Sigmoid colon (tissue), 7 donors: ENCODE measurements at places on chromosomes 4 and X. TPM values are rescaled to one million over a fixed set of nuclear protein-coding genes. Genes with fewer than 3 reads are reported as not detected.

GRCh38 chr4:179292468-179292867 lies 1850.2 kb upstream of the AGA start:
- DNase-seq: no peak

DNA sequence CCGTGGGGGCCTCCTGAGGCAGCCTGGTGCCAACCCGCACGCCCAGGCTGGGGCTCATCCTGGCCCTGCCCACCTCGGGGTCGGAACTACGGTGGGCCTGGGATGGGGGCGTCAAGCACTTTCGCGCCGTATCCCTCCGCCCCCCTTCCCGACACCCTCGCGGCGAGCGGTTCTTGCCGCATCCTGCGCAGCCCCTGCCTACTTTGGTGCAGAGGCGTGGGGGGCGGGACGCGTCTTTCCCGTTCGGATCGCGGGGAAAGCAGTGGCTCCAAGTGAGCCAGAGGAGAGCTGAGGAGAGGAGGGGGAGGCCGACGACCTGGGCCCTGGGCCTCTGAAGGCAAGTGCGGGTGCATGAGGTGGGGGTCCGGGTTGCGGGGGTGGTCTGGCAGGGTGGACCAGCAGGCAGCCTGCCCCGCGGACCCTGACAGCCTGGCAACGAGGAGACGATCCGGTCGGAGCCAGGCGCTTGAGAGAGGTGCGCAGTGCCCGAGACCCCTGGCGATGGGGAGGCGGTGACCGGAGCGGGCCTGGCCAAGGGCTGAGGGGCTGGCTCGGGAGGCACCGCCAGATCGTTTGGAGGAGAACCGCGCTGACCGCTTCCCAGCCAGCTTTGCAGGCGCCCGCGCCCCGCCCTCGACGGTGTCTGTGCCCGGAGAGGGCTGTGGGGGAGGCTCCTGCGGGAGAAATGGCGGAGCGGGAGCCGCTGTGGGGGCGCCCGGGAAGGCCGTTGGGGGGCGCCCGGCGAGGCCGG lies at the start of gene GPRASP2:
TSS of gene GPRASP2 (plus strand) at position 233 of the 751 bp plus-strand sequence. CDS start 2,422 bp downstream, outside the sequence.
- DNase-seq: peak; percentile 81

DNA sequence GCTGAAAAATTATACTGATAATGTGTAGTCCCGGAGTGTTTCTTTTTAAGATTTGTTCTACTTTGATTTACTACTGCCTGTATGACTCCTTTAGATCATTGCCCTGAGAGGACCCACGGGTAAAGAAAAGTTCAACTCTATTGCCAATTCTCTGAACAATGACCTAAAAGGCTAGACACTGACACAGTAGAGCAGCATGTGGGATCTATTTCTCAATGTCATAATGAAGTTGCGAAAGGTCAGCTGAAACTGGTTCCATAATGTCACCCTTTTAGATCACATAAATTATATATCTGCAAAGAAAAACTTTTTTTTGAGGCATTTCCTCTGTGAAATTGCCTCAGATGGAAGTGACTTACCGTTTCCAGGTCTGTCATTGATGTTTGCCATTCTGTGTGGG lies 67.4 kb downstream of the GLRB start:
- DNase-seq: no peak

- DNase-seq: no peak
These were observed 16.8 kb downstream of the MAN2B2 start for GRCh38 chr4:6591781-6592180.

GRCh38 chrX:13000301-13000811 lies 25.4 kb downstream of the TMSB4X start:
- DNase-seq: no peak

DNA sequence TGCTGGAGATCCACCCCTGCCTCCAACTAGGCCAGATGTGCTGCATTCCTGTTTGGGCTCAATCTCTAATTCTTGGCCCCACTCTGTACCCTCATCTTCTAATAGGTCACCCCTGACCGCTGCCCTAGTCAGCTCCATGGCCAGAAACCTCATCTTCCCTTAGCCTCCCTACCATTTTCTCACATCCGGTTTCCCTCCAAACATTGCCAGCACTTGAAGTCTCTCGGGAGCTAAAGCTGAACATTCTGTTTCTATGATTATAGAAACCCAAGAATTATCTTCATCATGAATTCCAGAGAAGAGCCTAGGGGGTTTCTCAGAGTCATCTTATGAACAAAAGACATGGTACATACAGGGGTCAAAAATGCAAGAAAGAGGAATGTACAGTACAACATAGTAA lies 179.7 kb downstream of the AMELX start:
- DNase-seq: no peak

GRCh38 chr4:40848940-40849339 lies 99.2 kb downstream of the NSUN7 start:
- no peak for DNase-seq

- no peak for DNase-seq
These were observed 1084.2 kb upstream of the TENM3 start for GRCh38 chr4:181158971-181159370.

DNA sequence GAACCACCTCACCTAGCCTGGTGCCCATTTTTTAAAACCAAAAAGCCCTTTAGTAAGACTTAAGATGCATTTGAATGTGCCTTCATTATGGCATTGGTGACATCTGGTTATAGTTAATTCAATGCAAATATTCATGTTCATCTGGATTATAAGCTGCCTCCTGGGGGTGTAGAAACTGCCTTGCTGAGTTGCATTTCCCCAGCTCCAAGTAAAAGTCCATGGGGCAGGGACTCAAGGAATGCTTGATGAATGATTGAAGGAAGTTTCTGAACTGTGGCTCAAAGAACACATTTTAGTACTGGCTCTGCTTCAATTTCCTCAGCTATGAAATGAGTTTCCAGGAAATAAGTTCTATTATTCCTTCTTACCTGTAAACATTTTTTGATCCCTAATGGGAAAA lies 18.5 kb upstream of the RBM47 start:
- DNase-seq: no peak

GRCh38 chrX:154308108-154308946 lies 12.7 kb downstream of the TKTL1 start:
- peak; percentile 76 for DNase-seq

DNA sequence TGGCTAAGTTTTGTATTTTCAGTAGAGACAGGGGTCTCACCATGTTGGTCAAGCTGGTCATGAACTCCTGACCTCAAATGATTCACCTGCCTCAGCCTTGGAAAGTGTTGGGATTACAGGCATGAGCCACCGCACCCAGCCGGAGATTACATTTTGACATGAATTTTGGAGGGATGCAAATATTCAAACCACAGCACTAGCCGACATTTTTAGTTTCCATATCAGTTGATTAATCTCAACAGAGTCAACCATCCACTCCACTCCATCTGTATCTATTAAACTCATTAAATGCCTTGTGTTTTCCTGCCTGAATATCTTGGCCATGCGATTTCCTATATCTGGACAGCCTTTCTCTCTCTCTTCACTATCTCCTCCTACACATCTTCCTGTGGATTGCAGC lies 64.1 kb upstream of the PDGFRA start:
- DNase-seq: no peak

DNA sequence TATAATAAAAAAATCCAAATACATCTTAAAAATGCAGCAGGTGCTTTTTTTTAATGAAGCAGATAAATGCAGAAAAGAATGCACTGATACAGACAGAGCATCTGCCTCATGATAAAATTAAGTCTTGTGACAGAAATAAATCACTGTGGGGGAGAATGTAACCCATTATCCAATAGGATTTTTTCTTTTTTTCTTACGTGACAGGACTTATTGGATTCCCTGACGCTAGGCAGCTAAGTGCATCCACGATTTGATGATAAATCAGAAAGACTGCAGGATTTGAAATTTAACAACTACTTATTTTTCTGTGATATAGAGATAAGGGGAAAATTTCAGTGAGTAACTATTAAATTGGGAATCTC lies 110.6 kb upstream of the PPARGC1A start:
- DNase-seq: no peak

Gene ARAP2
- total RNA-seq: 21.9 TPM

Gene AADAT
- 10.5 TPM for total RNA-seq

Gene PROM1
- total RNA-seq: 2.5 TPM

Gene RIPPLY1
- not detected for total RNA-seq

Gene UGT2B17
- total RNA-seq: not detected
